ENCODE measurements at places on chromosomes 12 and 14.

- peak; percentile 11 for DNase-seq
Observed at GRCh38 chr12:50647479-50647878, 116.4 kb upstream of the ATF1 start.

DNA sequence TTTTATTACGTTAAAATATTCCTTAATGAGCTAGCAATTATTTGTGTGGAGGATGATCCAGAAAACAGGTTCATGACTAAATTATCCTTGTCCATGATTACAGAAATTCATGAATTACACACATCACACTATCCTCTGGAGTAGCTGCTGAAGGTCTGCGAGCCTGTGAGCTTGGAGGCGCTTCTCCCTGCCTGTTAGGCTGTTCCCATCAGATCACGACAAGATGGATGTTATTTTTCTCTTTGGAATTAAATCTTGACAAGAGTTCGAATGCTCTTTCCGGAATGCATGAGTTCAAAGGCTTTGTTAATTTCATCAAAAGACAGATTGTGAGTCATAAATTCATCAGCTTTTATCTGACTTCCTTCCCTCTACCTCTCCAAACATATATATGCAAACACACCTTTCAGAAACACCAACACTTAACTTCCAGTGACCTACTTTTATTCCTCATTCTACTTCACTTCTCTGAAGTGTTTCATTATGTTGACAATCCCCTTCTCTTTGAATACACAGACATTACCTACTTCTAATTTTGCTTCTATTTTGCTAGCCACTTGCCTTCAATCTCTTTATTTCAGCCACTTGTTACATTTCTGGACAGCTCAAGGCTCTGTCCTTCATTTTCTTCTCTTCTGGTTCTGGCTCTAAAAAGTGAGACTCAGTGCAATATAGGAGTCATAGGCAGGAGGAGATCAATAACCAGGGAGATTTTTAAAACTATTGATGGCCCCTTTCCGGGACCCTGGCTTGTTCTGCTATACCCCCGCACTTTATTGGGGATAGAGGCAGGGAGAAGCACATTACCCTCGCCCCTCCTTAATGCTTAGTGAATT lies 274.6 kb downstream of the BTG1 start:
- no peak for DNase-seq

DNA sequence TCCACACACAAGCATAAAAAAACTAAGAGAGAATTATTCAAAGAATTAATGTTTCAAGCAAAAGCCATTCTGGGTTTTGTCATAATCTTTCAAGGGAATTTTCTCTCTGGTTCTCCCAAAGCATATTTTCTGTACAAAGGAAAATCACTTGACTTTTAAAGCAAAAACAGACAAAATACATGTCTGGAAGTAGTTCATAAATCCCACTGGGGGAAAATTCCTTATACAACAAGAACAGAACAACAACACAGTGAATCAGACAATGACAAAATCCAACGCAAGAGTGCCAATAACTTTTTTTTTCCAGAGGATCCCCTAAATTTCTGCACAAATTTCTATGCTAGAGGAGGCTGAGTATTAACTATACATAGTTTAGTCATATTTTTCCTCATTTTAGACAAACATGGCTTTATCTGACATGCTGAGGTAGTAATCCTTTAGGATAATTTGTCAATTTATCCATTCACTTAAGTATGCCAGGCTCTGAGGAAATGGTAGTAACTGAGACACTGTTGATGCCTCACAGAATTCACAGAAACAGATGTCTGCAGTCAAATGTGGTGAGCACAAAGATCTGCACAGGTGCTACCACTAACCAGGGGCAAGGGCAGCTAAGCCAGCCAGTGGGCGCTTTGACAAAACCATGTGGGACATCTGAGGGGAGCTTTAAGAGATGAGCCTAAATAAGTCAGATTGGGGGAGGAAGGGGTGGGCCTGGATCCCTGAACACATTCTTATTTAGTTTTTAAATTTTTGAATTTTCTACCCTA lies 38.0 kb downstream of the GRIP1 start:
- no peak for DNase-seq

DNA sequence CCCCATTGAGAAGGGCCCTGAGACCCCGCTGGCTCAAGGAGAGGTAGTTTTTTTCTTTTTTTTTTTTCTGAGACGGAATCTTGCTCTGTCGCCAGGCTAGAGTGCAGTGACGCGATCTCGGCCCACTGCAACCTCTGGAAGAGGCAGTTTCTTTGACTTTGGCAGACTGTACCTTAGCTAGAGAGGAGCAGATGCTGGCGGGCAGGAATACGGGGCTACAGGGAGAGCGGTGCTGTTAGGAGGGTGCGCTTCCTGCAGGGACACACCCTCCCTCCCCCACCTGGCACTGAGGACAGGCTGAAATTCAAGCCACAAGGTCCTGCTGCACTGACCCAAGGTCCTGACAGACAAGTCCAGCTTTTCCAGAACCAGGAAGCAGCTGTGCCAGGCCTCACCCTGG lies 32.2 kb upstream of the NUDT14 start:
- no peak for DNase-seq

GRCh38 chr14:94427016-94427613 lies 25.5 kb downstream of the SERPINA11 start:
- no peak for DNase-seq

GRCh38 chr12:111066744-111067437 lies 146.5 kb upstream of the MYL2 start:
- DNase-seq, result peak; percentile 3

DNA sequence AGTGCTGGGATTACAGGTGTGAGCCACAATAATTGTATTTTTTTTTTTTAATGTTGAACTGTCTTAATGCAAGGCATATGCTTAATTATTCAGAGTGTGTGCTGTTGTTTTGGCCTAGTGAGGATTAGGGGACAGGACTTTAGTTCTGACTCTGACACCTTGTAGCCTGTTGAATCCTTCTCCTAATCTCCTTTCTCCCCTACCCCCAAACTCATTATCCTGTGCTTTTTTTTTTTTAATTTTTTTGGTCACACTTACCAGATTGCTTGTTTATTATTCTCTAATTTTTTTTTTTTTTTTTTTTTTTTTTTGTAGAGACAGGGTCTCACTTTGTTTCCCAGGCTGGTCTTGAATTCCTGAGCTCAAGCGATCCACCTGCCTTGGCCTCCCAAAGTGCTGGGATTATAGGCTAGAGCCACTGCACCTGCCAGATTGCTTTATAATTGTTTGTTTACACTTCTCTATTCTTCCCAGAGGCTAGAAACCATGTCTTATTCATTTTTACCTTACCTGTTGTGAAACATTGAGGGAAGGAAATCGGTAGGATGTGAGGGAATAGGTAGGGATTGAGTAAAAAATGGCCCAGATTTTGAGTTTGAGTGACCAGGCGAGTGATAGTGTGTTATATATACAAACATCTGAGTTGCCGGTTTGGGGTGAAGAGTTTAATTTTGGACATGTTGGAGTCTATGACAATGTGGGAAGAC lies 32.2 kb downstream of the DIP2B start:
- no peak for DNase-seq

- no peak for DNase-seq
Observed at GRCh38 chr14:104879983-104880565, 15.0 kb downstream of the CEP170B start.

DNA sequence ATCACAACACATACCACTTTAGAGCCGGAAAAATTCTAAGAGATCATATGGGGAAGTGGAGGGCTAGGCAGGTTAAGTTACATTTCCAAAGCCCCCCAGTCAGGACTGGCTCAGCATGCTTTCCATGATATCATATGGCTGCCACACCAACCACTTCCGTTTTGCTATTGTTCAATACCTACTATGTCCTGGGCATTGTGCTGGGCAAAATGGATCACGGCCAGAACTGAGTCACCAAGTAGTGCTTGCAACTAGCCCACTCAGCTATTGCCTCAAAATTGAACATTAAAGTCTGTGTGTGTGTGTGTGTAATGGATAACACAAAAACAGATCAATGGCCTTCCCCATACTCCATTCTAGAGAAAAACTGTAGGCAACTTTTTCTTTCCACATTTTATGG lies 22.7 kb downstream of the WIF1 start:
- peak; percentile 30 for DNase-seq

- no peak for DNase-seq
Observed at GRCh38 chr14:31660191-31660590, 99.0 kb downstream of the NUBPL start.

DNA sequence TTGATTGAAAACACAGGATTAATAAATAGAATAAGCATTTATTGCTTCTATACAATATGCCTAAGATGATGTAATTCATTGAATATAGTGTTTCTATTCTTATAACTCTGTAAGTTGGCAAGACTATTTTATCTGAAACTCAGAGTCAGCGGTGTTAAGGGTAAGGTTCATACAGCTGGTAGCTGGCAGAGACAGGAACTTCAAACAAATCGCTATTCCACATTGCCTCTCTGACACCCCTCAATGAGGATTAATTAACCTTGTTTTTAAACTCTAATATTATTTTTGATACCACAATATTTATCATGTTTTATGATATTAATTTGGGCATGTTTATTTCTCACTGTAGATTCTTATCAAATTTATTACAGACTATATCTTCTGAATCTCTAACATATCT lies 323.4 kb downstream of the ACSS3 start:
- no peak for DNase-seq

DNA sequence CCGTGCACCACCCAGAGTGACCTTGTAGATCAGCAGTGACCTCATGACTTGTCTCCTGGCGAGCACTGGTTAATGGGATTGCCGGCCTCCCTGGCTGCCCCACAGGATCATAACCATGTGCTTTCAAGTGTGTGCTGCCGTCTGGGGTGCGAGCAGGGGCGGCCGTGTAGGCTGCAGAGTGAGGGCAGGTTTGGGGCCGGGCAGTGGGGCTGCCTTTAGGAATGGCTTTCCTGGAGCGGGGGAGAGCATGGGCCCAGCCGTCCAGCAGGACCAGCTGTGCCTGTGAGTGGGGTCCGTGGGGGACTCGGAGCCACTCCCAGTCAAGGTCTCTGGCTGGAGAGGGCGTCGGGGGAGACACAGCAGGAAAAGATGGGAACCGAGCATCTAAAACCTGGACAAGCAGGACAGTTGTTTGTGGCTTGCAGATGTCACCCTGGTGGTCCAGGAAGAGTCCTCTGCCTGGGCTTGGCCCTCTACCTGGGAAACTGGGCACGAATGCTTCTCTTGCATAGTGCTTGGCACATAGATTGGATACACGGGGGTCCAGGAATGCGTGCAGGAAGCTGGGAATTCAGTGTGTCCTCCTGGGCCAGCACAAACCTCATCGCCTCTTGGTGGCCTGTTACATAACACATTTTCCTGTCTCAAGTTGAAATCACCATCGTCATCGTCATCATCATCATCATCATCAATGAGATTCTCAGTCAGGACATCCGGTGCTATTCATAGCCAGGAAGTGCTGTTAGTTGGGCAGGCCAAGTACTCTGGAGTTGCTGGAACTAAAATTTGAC lies 96.0 kb downstream of the ADGRD1 start:
- no peak for DNase-seq

DNA sequence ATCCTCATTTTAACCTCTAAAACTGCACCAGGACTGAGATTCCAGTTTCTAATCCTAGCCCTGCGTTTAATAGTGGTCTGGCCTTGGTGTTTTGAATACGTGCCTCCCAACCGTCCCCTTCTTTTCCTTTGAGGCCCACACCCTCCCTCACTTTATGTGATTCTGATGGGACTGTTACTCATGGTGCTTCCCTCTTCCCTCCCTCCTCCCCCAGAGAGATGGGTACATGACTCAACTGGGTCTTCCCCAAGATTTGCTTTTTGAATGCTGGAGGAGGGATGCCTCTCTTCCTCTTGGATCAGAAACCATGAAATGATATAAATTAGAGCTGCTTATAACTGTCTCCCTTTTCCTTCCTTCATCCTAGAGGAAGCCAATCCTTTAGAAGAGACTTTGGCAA lies 8.2 kb upstream of the PPP2R5E start:
- peak; percentile 78 for DNase-seq

GRCh38 chr12:1310653-1311052 lies 283.7 kb downstream of the FBXL14 start:
- DNase-seq, result no peak

DNA sequence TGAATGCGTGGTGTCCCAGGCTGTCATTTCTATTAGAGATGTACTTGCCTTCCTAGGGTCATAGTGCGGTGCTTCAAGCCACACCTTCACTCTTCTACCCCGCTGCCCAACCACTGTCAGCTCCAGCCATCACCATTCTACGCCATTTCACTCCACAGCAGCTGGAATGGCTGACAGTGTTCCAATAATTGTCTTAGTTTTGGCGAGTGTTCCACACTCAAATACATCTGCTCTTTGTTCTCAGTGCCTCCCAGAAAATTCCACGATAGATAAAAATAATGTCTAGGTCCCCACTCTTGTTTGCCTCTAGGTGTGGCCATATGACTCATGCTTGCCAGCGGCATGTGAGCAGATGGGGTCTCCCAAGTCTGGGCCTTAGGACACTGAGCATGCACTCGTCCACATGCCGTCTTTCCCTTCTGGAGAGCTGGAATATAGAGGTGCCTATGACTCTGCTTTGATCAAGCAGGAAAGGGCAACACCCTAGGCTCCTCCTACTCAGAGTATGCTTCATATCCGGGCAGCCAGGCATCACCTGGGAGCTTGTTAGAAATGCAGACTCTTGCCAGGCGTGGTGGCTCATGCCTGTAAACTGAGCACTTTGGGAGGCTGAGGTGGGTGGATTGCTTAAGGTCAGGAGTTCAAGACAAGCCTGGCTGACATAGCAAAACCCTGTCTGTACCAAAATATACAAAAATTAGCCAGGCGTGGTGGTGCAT lies 163.0 kb downstream of the BRMS1L start:
- DNase-seq, result no peak

GRCh38 chr12:14853961-14854360 lies 10.6 kb upstream of the ART4 start:
- no peak for DNase-seq

GRCh38 chr12:53365245-53365904 lies 14.6 kb upstream of the SP1 start:
- DNase-seq, result peak; percentile 76

DNA sequence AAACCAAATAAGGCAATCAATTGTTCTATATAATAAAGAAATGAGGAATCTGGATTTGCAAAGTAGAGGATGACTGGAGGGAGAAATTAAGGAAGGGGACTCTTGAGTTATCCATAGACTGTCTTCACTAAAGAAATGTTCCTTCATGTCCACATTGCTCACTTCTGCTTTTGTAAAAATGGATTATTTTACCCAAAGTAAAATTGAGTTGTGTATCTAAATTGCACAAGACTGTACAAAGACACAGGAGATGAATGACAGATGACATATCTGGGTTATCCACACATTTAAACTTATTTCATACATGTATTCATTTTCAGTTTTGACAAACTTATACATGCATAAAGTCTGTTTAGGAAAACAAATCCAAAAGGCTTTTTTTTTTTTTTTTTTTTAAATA lies 11.3 kb downstream of the ATP2B1 start:
- no peak for DNase-seq

- DNase-seq, result no peak
Observed at GRCh38 chr12:55686366-55687010, 21.2 kb downstream of the ITGA7 start.

Data from fibroblast of mammary gland (primary cell).